ENCODE measurements at places on chromosomes 5 and 9.
A peak's percentile ranks its signal among the peaks of the same experiment; 100 is the strongest.

GRCh38 chr9:83473488-83473971 lies 64.7 kb downstream of the FRMD3 start:
- no peak for DNase-seq

DNA sequence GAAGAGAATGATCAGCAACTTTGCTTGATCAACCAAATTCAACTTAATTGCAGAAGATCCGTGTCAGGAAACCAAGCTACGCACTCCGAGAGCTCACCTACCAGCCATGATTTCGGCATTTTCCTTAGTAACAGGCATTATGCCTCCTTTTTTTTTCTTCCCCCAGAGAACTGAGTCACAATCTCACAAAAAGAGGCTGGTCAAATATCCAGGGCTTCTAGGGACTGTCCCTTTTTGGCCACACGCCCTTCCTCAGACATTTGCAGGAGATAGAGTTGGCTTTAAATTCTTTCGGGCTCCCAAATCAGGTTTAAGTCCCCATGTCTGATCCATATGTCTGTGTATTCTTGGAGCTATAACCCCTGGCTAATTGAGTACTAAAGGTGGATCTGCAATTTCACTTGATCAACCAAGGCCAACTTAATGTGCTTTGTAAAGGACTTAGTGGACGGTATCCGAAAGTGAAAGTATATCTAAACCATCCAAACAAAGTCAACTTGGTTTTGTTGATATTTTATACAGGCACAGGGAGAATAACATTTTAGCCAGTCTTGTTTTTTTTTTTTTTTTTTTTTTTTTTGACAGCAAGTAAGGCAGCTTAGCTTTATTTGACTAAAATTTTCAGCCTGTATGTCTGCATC lies 100.8 kb upstream of the TBCA start:
- peak; percentile 40 for DNase-seq

GRCh38 chr5:65190328-65191053 lies 291.2 kb downstream of the ADAMTS6 start:
- peak; percentile 73 for DNase-seq

GRCh38 chr5:151406322-151406947 lies 41.0 kb upstream of the SLC36A1 start:
- DNase-seq: peak; percentile 32

- DNase-seq: no peak
These were observed 589.8 kb downstream of the PRELID2 start for GRCh38 chr5:145245354-145245753.

- DNase-seq: no peak
These were observed 31.5 kb upstream of the LMNB1 start for GRCh38 chr5:126745259-126745992.

DNA sequence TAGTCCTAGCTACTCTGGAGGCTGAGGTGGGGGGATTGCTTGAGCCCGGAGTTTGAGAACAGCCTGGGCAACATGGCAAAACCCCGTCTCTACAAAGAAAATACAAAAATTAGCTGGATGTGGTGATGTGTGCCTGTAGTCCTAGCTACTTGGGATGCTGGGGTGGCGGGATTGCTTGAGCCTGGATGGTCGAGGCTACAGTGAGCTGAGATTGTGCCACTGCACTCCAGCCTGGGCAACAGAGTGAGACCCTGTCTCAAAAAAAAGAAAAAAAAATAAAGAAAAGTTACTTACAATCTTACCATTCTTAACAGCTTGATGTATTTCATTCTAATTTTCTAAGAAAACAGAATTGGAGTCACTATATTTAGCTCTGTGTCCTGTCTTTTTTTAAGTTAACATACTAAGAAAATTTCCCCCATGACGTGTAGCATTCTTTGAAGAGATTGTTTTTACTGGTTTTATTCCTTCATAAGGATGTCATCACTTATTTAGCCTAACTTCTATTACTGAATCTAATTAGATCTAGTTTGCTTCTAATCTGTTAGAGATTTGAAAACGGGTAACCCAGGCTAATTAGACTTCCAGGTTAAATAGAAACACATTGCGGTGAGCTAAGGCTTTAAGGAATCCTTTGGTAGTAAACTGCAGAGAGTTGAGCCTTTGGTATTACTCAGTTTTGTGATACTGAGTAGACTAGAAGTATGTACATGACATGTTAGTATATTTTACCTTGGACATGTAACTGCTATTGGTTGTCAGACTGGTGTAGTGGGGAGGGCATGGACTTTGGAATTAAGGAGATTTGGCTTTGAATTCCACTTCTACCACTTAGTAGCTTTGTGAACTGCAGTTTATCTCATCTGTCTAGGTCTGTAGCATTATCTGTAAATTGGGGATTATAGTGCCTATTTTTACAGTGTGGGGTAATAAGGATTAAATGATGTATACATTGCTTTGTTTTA lies 24.0 kb downstream of the HSPA4 start:
- no peak for DNase-seq

GRCh38 chr5:72407541-72407940 lies 87.4 kb downstream of the PTCD2 start:
- no peak for DNase-seq

- DNase-seq: peak; percentile 22
These were observed 124.4 kb downstream of the SLC28A3 start for GRCh38 chr9:84216151-84216550.

DNA sequence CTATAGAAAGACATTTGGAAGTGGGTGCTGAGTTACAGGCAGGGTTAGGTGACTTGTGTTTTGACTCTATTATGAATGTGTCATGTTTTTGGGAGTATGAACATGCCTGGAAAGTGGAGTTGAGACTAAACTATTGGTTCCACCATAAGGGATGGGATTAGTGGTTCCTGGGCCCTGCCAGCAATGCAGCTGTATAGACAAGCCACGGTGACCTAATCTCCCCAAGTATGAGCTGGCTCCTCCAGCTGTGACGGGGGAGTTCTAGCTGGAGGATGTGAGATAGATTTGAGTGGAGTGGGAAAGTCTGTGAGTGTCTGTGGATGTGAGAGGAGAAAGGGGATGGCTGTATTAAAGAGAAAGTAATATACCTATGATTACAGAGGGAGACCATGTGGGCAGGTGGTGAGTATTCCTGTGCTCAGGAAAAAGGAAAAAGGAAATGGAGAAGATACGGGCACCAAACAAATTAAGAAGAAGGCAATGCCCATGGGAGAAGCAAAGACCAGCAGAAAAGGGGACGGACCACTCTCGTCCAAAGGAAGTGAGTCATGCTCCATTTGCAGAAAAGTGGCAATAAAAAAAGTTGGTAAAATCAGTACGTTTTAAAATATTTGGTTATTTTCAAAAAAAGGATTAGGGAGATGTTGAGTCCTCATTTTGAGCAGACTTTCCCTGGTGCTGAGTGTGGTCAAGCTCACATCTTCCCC lies 48.3 kb upstream of the ICE1 start:
- no peak for DNase-seq

- DNase-seq: no peak
These were observed 266.8 kb downstream of the SEMA5A start for GRCh38 chr5:9278921-9279603.

GRCh38 chr9:136481558-136481957 lies 1.3 kb downstream of the SEC16A start:
- no peak for DNase-seq

GRCh38 chr5:160637357-160638090 lies 214.5 kb downstream of the ATP10B start:
- DNase-seq: no peak

DNA sequence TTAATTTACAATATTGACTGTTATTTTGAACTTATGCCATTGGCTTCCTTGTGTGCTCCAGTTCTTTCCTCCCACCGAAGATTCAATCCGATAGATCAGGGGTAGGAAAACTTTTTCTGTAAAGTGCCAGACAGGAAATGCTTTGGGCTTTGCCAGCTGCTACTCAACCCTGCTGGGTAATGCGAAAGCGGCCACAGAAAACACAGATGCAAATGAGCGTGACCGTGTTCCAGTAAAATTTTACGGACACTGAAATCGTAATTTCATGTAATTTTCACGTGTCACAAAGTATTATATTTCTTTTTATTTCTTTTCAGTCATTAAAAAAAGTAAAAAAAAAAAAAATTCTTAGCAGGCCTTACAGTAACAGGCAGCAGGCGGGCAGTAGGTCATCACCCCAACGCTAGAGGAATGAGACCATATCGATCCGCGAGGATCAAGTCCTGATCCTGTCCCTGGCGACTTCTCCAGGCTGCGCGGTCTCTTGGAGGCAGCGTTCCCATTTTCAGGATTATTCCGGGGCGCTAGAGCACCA lies 599 bp downstream of the NMRK1 start:
- peak; percentile 54 for DNase-seq

DNA sequence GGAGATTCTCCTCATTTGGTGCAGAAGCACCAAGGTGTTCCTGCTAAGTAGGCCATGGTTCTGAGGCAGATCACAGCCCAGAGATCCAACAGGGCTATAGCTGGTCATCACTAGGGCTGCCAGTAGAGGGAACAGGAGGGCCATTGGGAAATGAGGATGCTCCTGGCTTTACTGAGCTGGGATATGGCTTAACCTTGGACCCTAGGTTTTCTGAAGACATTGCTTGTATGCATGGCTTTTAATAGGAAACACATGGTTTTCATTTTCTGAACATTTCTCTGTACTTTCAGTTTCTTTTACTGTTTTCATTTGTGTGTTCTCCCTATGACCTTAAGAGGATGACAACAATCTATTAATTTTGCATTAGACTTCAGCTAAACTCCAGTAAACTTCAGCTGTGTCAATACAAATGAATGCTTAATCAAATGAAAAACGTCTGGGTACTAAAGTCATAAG lies at the start of gene IFNW1:
IFNW1 (minus strand) TSS at position 406 of the 456 bp plus-strand sequence; CDS start at position 144, 262 bp downstream.
- peak; percentile 17 for DNase-seq

- DNase-seq: no peak
These were observed 56.0 kb upstream of the HMHB1 start for GRCh38 chr5:143755966-143756365.

DNA sequence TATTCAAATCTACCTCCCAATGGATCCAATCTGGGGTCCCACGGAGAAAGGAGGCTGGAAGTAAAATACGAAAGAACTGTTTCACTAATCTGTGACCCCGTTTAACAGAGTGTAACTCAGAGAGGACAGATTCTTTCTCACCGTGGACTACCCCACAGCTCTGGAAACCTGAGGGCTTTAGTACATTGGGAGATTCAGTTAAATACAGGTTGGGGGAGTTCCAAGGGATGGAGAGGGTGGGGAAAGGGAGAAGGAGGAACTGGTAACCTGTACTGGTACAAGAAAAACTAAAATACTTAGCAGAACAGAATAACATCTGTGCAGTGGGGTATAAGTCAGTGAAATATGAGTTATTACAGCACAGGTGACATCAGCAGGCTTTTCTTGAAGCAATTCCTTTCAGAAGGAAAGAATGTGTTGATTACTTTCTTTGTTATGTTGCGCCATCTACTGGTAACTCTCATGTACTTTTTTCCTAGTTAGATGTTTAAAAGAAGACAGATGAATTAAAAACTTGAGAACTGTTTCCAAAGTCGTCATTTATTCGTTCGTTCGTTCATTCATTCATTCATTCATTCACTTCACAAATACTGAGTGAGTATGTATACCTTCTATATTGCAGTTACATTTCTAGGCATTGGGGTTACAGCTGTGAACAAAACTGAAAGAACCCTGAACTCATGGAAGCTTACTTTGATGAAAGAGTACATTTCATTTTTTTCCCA lies 30.0 kb upstream of the STOM start:
- DNase-seq: peak; percentile 43

DNA sequence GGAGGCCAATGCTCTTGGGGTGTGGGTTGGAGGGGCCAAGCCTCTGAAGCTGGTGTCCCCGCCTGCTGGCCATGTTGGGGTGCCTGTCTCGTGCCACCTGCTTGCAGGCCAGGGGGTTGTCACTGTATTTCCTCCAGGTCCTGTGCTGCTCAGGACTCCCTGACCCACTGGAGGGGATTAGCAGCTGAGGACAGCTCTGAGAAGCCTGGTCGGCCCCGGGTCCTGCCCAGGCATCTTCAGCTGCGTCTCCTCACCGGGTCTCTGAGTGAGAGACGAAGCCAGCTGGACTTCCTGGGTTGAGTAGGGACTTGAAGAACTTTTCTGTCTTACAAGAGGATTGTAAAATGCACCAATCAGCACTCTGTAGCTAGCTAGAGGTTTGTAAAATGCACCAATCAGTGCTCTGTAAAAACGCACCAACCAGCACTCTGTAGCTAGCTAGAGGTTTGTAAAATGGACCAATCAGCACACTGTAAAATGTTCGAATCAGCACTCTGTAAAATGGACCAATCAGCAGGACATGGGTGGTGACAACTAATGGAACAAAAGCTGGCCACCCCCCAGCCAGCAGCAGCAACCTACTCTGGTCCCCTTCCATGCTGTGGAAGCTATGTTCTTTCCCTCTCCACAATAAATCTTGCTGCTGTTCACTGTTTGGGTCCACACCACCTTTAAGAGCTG lies 20.6 kb upstream of the SLC9A3 start:
- no peak for DNase-seq

DNA sequence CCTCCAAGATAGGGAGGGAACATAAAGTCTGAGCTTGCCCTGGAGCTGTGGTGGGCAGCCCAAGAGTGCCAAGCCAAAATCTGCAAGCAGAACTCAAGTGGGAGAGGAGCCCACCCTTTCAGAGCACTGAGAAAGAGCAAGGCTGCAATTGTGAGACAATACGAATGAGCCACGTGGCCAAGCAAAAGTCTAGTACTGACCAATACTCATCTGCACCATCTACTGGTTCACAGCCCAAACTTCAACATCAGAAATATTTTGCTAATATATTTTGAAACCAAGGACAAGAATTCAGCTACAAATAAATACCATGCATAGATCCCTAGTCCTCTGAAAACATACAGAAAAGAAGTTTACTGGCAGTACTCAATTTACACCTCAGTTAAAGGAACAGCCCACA lies 696.2 kb upstream of the COX7C start:
- DNase-seq: no peak

GRCh38 chr9:136618580-136619547 lies 43.9 kb upstream of the EGFL7 start:
- no peak for DNase-seq

DNA sequence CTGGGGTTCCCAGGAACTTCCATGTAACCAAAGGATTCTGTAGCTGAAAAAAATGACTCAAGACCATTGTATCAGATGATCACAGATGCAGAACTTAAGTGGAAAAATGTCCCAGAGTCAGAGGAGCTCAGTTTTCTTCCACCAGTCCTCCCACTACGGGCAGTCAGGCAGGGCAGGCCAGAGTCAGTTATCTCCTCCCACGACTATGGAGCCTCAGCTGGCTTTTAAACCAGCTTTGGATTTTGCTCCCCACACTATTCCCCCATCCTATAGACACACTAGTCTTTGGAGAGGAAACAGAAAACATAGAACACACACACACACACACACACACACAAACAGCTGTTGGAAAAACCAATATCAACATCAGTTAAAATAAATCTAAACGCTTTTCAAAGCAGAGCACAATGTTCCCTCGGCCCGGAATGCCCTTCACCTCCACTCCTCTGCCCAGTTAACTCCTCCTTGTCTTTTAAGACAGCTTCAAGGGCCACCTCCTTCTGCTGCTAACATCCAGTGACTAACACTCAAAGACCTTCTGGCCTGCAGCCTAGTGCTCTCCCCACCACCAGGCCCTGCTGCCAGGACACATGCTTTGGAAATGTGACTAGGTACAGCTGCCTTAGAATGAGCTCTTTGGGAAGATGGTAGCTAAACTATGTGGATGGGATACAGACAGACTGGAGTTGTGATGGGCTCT lies 56.8 kb downstream of the NIPAL4 start:
- peak; percentile 91 for DNase-seq

All from AG20443 (cell line).